ENCODE measurements at places on chromosomes 1 and 21.
A peak's percentile ranks its signal among the peaks of the same experiment; 100 is the strongest.

DNA sequence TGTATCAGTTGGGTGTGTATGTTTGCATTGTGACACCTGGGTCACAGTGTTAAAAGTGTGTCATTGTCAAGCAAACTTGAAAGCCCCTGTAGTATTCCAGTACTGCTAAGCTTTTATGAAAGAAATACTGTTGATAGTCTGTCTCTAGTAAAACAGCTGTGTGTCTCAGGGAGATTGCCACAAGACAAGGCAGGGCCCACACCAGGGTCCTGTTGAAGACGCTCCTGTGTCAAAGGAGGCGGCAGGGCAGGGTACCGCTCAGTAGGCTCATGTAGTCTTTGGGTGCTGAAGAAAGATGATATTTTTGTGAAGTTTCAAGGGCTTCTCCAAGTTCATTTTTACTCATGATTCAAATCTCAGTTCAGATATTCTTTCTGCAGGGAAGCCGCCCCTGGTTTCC is 132.5 kb downstream of the GALNT2 start:
- no peak for DNase-seq

GRCh38 chr21:15624646-15625045 is 105.1 kb upstream of the USP25 start:
- no peak for DNase-seq

GRCh38 chr1:23726686-23727085 is 16.6 kb upstream of the ELOA start:
- DNase-seq = no peak

- DNase-seq = no peak
Observed at GRCh38 chr1:11502516-11502915, 23.6 kb downstream of the DISP3 start.

- DNase-seq = no peak
Observed at GRCh38 chr1:52237430-52237829, 95.5 kb downstream of the ZFYVE9 start.

DNA sequence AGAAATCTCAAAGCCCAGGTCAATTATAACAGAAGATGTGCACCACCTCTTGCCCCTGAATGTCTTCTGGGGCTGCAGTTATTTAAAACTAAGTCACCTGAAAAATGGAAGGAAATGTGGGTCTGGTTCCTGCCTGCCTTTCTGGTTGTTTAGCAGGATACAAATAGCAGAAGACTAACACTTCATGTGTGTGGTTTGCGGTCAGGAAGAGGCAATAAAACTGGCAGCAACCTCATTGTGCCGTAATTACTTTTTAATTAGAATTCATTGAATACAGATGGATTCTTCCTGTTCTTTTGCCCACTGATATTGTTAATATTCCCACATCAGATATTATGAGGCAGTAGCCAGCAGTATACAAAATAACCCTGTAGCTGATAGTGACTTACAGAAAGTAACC is 345.7 kb downstream of the ZNF326 start:
- DNase-seq = peak; percentile 7

DNA sequence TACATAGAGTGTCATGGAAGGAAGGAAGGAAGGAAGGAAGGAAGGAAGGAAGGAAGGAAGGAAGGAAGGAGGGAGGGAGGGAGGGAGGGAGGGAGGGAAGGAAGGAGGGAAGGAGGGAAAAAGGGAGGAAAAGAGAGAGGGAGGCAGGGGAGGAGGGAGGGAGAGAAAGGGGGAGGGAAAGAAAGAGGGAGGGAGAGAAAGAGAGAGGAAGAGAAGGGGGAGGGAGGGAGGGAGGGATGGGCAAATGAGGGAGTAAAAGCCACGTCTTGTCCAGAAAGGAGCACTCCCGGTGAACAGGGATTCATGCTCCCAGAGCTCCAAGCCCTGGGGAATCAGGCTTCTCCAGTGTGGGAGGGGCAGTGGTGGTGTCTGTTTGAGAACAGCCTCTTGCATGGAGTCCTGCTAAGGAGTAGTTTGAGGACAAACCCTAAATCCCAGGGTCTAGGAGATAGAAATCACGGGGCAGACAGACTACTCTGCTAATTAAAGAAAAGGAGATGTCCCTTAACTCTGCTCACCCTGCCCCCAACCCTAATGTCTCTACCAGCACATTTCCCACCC is 71.6 kb downstream of the TAS1R2 start:
- DNase-seq = no peak

Data from CD4-positive, alpha-beta T cell treated with Interleukin-17A for 1 hour (primary cell).